ENCODE measurements at places on chromosomes 4 and X. TPM values are rescaled to one million over a fixed set of nuclear protein-coding genes. Genes with fewer than 3 reads are reported as not detected.

Gene TEX13B
- total RNA-seq: not detected

DNA sequence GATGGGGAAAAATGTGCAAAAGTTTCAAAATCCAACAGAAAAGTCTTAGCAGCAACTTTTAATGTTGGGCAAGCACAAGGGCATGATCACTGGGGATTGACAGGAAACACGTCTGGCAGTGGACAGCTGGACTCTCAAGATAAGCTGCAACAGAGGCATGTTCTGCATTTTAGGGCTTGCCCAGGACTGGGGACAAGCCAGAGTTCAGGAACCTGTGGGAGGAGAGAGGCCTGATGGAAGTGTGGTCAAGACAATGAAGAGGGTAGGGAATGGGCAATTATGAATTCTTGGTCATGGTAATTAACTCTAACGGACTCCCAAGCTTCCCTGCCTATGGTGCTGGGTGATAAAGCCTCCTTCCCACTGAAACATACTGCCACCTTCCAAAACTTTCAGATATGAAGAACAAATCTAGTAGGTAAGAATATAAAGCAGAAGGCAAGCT is 48.4 kb downstream of the ANXA3 start:
- no peaks in the 10 kb centered on the region for H3K36me3 ChIP-seq
- H3K4me3 ChIP-seq: no peak overlapping the region
- H3K4me1 ChIP-seq: no peaks in the 10 kb centered on the region
- no peak overlapping the region for H3K27ac ChIP-seq
- no peak for DNase-seq

DNA sequence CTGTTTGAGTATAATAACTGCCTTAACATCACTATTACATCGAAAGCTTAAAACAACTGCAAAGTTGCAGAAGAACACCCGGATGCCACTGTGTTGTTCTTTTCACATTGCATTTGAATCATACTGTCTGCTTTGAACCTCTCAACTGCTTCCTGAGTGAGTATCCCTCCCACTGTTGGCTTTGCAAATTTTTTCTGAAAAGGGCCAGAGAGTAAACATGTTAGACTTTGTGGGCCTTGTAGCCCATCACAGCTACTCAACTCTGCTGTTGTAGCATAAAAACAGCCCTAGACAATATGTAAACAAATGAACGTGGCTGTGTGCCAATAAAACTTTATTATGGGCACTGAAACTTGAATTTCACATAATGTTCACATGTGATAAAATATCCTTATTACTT is 76.1 kb downstream of the NSG1 start:
- DNase-seq: no peak
- H3K36me3 ChIP-seq: no peaks in the 10 kb centered on the region
- H3K27me3 ChIP-seq: no peaks in the 10 kb centered on the region
- no peak overlapping the region for H3K4me3 ChIP-seq

- no peaks in the 10 kb centered on the region for H3K4me1 ChIP-seq
- H3K27ac ChIP-seq: peak overlapping the region; percentile 90
- H3K4me3 ChIP-seq: peak overlapping the region; percentile 98
- no peak for DNase-seq
- H3K27me3 ChIP-seq: no peaks in the 10 kb centered on the region
These were observed 385 bp downstream of the LYAR start for GRCh38 chr4:4289597-4289940.

Gene CT83
- total RNA-seq: not detected

Gene BTC
- 0.30 TPM for total RNA-seq

Gene HTN1
- not detected for total RNA-seq

Gene FAM9B
- not detected for total RNA-seq
